ENCODE measurements at places on chromosomes 11 and 22.

GRCh38 chr11:14551380-14551779 is 31.2 kb upstream of the PSMA1 start:
- DNase-seq: no peak

GRCh38 chr11:132743601-132744000 is 788.7 kb downstream of the OPCML start:
- DNase-seq: no peak

- DNase-seq: no peak
These were observed 299.8 kb upstream of the CNTN5 start for GRCh38 chr11:98720951-98721350.

GRCh38 chr22:16917144-16918003 is 90.6 kb downstream of the GAB4 start:
- DNase-seq: peak; percentile 50

- no peak for DNase-seq
These were observed 444.9 kb upstream of the DDI1 start for GRCh38 chr11:103591554-103591953.

DNA sequence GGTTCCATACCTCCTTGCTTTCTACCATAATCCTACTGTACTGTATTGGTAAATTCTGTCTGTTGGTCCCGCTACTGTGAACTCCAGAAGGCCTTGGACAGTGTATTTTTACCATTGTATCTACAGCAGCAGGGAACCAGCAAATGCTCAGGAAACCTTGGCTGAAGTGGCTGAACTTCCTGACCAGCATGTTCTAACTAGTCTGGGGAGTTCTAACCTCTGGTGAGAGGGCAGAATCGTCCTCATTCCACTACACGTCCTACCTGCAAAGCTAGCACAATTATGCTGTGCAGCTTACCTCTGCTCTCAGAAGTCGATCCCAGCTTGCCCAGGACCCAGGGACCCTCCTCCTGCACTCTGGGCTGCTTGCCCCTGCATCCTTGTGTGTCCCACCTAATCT is 283.1 kb downstream of the TENM4 start:
- no peak for DNase-seq

DNA sequence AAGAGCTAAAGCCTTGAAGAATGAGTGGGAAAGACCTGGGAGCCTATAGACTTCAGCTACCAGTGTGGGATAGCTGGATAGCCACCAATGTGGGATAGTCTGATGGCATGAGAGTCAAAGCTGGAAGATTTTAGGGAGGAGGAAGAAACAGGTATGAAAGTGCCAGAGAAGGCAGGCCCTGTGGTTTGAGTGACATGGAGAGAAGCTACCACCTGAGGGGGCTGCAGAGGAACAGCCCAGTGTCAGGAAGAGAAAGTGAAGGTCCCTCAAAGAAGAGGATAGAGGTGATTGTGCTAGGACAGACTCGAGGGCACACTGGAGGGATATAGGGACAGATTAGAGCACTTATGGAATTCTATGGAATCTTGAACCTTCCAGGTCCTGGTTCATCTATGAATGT is 23.1 kb upstream of the PAX6 start:
- no peak for DNase-seq

DNA sequence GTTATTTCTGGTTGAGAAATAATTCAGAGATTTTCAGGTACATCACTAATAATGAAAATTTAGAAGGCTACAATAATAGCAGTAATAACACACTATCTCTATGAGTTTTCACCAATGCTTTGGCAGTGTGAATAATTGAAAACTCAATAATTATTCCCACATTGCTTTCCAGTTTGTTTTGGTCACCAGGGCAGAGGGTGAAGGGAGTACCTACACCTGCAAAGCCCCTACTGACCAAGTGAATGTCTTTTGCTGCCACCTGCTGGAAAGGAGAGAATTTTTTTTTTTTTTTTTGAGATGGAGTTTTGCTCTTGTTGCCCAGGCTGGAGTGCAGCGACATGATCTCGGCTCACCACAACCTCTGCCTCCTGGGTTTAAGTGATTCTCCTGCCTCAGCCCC is 3.2 kb downstream of the NELL1 start:
- DNase-seq: no peak

DNA sequence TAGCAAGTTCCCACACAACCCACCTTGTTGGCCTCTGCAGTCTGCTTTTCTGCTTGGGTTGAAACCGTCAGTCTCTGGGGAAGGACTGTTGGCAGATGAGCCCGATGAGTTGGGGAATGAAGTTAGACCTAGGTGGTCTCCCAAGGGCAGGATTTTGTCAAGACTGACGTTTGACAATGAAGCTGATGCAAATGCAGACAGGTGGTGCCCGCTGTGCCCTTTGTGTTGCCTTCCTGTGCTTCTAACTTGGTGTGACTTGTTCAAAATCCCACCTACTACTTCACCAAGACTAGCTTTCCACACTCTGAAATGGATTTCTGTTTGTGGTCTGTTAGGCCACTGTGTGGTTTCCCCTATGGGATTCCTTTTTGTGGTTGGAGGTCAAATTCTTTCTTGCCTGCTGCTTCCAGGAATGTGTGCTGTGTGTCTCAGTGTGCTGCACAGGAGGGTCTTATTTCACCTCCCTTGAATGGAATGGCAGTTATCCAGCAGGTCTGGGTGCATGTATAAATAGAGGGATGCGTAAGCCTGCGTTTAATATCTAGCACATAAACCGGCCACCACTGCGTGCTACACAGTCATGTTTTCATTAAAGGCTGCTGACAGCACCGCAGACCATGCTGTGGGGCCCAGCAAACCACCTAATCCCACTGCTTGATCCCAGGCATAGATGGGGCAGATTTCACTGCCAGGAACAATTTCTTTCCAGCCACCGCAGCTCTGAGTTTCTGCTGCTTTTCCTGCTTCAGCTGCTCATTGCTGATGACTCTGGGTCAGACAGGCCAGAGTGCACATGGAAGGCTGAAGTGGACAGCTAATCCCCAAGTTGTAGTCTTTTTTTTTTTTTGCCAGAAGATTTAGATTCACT is 44.8 kb downstream of the ADAMTS8 start:
- DNase-seq: no peak

GRCh38 chr11:10503777-10504480 is 37.1 kb downstream of the RNF141 start:
- DNase-seq: no peak

- no peak for DNase-seq
These were observed 905.6 kb downstream of the DLG2 start for GRCh38 chr11:84721561-84721961.

- no peak for DNase-seq
These were observed 30.2 kb downstream of the GTF2H1 start for GRCh38 chr11:18352581-18352980.

DNA sequence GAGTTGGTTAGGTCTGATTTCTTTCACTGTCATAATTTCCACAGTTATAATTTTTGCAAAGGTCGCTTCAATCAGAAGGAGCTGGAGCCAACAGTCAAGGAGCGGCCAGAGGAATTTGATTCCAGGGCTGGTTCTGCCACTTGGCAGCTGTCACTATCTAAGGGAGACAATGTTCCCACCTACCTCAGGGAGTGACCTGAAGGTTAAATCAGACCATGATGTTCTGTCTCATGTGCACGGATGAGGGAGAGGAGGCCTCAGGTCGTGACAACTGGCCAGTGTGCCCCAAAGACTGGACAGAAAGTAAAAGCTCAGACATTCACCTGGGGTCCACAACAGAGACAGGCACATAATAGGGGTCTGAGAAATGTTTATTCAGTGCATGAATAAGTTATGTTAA is 7.6 kb downstream of the MRGPRD start:
- no peak for DNase-seq

Data from stimulated activated CD4-positive, alpha-beta T cell treated with anti-CD3 and anti-CD28 coated beads, Interleukin-1b, Interleukin-23, amount 100 ng/mL, for 48 hours (primary cell).